Muscle of back (tissue), 13 donors: ENCODE measurements at places on chromosomes 2 and 18.

- DNase-seq = no peak
These were observed 514.8 kb upstream of the MYT1L start for GRCh38 chr2:2845806-2846315.

DNA sequence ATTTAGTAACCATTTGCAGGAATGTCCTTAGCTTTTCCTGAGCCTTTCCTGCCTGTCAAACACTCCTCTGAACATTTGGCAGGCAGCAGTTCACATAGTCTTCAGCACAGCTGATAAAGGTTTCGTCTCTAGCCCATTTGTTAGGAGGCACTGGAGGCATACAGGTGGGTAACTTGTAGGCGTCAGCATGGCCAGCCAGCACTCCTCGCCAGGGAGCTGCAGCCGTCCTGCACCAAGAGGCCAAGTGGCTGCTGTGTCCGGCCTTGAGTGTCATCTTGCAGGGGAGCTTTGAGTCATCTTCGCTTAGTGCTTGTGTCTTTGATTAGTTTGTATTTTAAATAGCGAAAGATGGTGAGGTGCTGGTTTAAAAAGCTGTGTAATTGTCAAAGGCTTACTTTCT is 120.3 kb upstream of the NFATC1 start:
- no peak for DNase-seq

DNA sequence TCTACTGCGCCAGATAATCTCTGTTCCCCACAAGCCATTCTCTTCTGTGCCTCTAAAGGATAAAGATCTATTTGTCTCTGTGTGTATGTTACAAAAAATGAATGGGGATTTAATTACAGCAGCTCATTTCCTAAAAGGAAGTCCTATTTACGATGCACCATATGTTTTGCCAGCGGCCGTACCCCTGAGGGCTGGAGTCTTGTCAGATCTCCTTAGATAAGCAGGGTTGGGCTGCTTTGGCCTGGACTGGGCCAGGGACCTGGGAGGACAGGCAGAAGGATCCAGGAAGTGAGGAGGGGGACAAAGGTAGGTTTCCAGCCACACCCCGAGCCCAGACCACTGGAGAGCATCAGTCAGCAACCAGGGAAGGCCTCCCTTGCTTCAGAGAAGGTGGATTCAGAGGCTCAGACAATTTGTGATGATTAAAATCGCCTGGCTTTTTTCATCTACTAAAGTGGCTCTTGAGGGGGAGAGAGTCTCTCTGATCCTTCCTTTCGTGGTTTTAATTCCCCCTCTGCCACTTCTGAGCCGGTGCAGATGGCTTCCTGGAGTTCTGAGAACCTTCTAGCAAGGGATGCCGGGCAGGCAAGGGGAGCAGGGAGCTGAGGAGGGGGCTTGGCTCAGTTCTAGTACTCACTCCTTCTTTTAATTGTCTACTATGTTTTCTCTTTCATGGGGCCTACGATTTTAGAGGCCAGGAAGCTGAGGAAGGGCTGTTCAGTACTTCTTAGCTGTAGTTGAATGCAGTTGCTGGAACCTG is 42.1 kb downstream of the MYCN start:
- no peak for DNase-seq

GRCh38 chr2:158154596-158154995 is 52.9 kb downstream of the UPP2 start:
- DNase-seq = no peak

DNA sequence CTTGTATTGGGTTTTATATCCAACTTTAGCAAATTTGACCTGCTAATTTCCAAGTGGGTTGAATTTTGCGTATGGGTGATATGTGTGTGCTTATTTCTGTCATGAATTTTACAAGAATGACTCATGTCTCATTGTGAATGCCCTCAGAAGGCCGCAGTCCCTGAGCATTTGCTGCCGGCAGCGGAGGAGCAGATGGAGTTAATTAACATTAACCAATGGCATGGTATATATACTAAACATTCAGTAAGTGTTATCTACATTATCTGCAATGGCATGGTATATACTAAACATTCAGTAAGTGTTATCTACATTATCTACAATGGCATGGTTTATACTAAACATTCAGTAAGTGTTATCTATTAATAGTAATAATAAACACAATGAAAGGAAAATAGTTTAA is 90.1 kb downstream of the DOK6 start:
- no peak for DNase-seq

- no peak for DNase-seq
These were observed 18.8 kb downstream of the SP100 start for GRCh38 chr2:230434677-230435324.

DNA sequence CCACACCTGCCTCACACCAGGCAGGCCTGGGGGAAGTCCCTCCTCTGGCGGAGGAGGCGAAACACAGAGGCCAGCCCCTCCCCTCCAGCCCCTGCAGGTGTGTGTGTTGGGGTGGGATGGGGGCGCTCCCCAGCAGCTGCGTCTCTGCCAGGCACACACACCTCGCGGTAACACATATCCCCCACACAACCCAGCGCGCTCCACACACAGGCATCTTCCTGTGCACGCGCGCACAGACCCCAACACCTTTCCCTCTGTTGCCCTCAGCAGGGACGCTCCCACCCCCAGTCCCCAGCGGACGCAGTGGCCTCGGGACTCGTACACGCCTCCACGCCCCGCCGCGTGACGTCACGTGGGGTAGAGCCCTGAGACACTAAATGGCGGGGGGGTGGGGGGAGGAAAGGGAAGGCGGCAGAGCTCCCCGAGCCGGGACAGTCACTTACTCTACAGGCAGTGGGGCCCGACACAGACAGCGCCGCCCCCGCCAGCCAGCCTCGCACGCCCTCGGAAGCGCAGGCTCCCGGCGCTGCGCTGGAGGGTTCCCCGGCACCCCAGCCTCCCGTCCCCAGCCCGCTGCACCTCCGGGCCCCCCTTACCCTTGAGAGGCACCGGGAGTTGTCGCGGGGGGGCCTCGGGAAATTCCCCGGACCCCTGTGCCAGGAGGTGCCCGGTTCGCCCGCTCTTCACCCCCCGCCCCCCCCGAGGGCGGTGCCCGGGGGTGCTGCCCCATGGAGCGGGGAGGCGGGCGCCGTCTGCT is at the start of gene WNT10A:
Gene WNT10A, plus strand, starts transcription at position 751 of the 757 bp plus-strand sequence. CDS start 144 bp downstream, outside the sequence.
- DNase-seq = no peak

GRCh38 chr2:70509565-70509964 is 44.1 kb downstream of the TGFA start:
- no peak for DNase-seq

- peak; percentile 92 for DNase-seq
These were observed 1888.3 kb upstream of the CELF4 start for GRCh38 chr18:39453882-39454281.

GRCh38 chr2:10814571-10815331 is 2.2 kb upstream of the PDIA6 start:
- DNase-seq = no peak

- DNase-seq = peak; percentile 84
These were observed 218.7 kb downstream of the CMPK2 start for GRCh38 chr2:6647046-6647445.

- DNase-seq = peak; percentile 32
These were observed 39.7 kb upstream of the HDAC4 start for GRCh38 chr2:239440511-239440959.

- peak; percentile 80 for DNase-seq
These were observed 521.9 kb downstream of the EPHA4 start for GRCh38 chr2:221050020-221050795.

DNA sequence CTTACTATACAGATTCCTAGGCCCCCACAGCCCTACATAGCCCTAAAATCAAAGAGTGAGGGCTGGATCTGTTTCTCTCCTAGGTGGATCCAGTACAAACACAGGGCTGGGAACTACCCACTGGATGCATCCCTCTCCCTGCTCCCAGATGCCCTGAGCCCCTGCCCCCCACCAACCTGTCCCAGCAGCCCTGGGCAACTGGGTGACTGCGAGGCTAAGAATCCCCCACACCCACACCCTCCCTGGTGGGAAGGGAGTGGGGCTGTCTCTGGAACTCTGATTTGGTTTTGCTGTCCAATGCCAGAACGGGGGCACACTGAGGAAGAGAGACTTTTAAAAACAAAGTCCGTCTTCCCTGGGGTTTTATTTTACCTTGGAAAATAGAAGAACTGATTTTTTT is 113.1 kb downstream of the SMAD7 start:
- no peak for DNase-seq
